ENCODE measurements at places on chromosomes 6 and 20.

- no peak for DNase-seq
Observed at GRCh38 chr6:161192636-161193411, 81.0 kb downstream of the AGPAT4 start.

GRCh38 chr6:5151955-5152401, 66.8 kb downstream of the PPP1R3G start:
- no peak for DNase-seq

DNA sequence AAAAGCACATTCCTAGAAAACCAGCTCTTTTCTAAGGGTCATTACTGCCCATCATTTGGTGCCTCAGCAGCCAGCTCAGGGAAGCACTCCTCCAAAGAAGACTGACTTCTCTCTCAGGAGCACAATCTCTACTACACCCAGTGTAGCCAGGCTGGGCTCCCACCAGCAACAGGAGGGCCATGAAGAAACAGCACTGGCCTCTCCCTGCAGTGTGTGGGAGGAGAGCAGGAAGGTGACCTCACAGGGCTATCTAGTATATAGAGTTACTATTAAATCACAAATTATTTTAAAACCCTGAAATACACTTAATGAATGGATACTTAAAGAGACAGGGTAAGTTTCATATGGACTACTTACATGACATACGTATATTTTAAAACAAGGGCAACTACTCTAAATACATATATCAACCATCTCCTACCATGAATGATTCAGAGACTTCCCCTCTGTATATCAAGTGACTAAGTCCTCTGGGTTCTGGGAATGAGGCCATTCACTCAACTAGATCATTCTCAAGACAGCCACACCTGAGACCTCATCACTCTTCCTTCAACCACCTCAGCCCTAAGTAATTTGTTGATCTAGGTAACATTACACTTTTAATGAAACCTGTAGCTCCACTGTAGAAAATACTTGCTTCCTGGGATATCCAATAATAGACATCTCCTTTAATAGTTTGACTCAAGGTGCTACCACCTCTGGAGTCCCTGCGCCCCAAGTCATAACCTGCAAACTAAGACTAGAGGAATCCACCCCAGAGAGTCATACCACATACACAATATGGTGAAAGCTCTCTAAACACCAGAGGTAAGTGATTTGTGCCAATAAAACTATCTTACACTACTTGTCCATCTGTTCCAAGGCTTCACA, 25.2 kb downstream of the TBX18 start:
- no peak for DNase-seq

DNA sequence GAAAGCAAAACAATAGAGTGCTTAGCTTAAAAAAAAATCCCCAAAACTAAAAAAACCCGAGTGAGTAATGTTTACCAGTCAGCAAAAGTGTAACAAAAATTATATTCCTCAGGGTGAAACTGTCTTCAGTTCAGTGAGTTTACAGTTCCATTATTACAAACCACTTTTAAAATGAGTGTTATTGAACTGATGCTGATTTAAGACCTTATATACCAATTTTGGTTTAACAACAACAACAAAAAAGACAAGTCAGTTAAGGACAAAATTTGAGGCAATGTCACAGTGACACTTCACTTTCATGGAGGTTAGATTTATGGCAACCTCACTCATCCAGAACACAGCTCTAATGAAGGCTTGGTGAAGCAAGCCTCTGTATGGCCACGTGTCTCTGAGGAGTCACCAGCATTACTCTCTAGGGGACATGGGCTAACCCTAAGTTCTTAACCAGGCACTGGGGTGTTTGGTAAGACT, 630.8 kb downstream of the PHF3 start:
- DNase-seq: no peak

GRCh38 chr6:113375950-113376846, 480.9 kb upstream of the MARCKS start:
- no peak for DNase-seq

DNA sequence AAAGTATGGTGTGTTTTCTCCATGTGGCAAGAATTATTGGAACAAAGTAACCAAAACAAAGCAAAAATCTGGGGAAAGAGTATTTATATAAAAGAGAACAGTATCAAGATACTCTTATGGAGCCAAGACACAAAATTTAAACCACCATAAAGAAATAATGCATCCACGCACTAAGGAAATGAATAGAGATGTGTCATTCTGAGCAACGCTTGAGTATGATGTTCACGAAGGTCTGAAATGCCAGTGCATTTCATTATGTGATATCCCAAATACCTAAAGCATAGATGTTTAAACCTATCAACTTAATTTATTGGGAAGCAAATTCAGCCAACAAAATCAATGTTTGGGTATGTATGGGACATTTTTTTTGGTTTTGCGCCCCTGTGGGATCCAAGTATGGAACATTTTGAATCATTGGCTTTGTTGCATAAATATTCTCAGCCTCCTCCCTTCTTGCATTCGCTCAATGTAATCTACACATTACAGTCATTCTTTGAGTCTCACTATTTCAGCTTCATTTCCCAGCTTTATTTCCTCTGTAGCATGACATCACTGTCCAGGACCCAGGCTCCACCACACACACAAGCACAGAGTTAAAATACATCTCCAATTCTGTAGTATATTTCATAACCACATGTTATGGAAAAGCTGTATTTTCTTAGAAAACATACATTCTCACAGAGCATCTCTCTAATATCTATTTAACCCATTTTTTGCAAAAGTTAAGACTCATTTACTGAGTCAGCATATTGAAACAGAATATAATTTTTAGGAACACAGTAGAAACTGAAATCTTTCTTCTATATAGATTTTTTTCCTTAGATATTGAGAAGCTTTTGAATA, 11.6 kb upstream of the MOXD1 start:
- DNase-seq: no peak

Measured in activated CD4-positive, alpha-beta memory T cell treated with anti-CD3 and anti-CD28 coated beads, Interleukin-2, amount 10 ng/mL, durations not matched to agents 7 days and 5 days (primary cell).